ENCODE measurements at places on chromosomes 12 and 14.
A peak's percentile ranks its signal among the peaks of the same experiment; 100 is the strongest.

DNA sequence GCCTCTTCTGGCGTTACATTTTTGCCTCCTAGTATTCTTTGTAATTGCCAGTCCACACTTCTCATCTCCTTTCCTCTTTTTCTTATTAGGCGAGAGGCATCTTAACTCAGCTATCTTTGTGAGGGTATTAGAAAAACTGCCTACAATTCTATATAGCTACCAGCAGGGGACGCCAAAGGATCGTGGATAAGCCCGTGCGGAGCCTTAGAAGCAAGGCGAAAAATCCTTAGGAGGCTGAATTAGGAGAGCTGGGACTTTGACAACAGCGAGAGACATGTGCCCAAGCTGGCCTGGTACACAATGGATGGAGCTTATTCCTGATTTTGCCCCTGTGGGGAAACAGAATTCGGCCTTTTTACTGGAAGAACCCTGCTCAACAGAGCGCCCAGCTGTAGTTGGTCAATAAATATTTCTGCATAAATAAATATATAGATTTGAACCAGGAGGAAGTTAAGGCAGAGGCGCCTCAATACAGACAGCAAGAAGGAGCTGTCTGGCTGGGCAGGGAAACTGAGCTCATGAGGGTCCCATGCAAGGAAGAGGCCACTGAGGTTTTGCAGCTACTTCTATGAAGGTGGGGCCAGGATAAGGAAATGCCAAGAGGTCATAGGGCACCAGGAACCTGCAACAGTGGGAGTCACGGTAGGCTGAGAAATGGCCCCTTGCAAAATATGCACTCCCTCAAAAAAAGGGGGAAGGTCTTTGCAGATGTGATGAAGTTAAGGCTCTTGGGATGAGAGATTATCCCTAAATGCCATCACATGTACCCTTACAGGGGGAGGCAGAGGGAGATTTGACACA, 14.6 kb upstream of the RBM19 start:
- DNase-seq: peak; percentile 73

GRCh38 chr14:24054646-24055045, 2.8 kb downstream of the CARMIL3 start:
- no peak for DNase-seq

DNA sequence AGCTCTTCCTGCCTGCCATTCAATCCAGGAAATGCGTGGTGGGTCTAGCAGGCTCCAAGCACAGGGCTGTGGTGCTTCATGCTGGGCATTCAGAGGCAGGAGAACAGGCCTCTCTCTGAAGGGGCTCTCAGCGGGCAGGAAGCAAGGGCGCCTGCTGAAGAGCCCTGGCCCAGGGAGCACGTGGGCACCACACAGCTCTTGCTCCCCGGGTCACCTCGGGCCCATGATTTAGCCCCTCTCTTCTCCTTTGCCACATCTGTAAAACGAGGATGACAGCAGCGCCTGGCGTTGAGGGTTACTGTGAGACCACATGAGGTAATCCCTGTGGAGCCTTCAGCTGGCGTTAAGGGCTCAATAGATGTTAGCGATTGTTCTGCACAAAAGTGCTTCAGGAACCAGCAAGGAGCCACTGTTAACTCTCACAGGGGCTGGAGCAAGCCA, 37.6 kb upstream of the SPTLC2 start:
- no peak for DNase-seq

- DNase-seq: no peak
Measured at GRCh38 chr12:125340791-125341190, 275.6 kb downstream of the AACS start.

- DNase-seq: no peak
Measured at GRCh38 chr14:83467811-83468210, 1934.2 kb upstream of the SEL1L start.

DNA sequence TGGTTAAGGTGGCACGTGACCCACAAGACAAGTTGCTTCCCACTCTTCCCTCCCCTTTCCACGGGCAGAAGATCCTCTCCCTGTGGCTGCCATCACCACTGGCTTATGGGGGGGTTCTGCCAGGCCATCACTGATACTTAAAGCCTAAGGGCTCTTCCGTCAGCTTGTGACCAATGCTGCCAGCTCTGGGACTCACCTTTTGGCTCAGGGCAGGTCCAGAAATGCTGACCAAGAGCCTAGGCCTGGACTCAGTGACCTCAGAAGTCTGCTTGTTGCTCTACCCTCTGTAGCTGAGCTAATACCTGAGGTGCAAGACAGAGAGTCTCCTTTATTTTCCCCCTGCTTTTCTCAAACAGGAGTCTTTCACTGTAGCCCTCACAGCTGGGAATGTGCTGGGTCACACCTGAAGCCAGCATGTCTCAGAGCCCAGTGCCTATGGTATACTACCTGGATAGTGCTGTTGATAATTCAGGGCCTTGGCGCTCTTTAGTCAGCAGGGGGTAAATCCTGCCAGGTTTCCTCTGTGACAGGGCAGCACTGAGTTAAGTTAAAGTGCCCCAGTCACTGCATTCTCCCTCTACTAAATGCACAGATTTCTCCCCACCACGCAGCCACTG, 19.7 kb downstream of the FGD4 start:
- no peak for DNase-seq

DNA sequence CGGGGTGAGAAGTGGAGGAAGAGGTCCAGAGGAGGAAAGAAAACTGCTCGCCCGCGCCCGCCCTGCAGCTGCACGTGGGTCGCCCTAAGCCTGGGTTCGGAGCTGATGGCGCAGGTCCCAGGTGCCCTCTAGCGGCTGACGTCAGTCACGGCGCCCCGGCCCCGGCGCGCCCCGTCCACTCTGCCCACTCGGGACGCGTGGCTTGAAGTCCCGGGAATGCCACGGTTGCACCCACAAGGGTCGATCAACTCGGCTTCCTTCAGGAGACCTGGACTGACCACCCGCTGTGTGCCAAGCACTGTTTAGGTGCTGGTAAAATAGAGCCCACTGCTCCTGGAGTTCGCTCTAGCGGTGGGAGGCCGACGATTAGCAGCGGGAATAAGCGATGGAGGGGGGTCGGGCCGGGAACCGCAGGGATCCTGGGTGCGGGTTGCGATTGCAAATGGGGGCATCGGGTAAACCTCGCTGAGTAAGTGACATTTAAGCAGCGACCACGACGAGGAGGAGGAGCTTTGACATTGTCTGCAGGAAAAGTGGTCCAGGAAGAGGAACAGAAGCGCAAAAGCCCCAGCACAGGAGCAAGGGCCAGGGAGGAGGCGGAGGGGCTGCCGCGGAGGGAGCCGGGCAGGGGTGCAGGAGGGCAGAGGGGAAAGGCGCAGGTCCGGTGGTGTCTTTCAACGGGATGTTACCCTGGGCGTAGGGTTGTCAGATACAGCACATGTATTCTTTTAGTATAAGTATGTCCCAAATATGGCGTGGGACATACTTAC, 5.1 kb upstream of the ZNF839 start:
- peak; percentile 91 for DNase-seq

GRCh38 chr14:101226603-101227425, 323.3 kb upstream of the RTL1 start:
- DNase-seq: peak; percentile 21

DNA sequence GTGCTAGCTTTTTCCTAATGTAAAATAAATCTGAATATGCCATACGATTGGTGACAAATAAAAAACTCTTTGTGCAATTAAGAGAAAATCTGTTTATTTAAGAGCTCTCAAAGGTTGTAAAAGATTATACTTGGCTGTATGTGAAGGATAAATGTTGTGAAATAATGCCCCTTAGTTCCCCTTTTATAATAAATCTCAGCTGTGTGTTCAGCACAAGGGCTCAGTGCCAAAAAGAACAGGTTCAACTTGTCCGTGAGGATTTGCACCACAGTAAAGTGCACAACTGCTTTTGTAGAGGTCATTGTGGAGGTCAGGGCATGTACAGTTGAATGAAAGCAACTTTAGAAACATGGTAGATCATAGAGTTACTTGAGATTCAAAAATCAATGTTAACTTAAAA, 118.6 kb downstream of the TRMT5 start:
- DNase-seq: no peak

Data from D341Med (cell line).